ENCODE measurements at places on chromosomes 13 and 19.

DNA sequence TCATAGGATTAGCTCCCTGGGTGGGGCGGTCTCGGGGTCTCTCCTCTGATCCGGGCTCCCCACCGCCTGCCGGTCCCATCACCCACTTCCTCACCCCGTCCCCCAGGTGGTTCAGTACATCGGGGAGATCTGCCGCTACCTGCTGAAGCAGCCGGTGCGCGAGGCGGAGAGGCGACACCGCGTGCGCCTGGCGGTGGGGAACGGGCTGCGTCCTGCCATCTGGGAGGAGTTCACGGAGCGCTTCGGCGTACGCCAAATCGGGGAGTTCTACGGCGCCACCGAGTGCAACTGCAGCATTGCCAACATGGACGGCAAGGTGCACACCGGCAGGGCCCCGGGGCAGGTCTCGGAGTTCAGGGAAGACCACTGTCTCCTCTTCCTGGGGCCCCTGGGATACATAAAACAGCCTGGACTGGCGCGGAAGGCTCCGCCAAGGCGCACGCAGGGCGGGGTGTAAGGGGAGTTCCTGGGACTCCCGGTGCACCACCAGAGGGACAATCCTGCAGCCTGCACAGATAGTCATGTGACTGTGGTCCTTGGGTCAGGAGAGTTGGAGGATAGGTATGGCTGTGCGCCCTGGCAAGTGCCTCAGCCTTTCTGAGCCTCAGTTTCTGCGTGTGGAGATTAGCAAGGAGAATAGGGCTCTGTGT, 14.2 kb upstream of the PGLS start:
- no peak for DNase-seq

DNA sequence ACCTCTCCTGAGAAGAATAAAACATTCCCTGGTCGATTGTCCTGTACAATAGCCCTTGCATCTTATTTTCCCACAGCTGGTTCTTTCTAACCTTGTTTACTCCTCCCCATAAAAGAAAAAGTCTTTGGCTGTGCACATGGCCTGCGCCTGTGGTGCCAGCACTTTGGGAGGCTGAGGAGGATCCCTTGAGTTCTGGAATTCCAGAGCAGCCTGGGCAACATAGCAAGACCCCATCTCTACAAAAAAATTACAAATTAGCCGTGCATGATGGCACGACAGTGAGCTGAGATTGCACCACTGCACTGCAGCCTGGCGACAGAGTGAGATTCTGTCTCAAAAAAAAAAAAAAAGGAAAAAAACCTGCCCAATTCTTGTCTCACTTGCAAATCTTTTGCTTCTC, 7.2 kb upstream of the NUP62 start:
- no peak for DNase-seq

GRCh38 chr19:15464394-15465385, at the start of gene RASAL3:
TSS of gene RASAL3 (minus strand) at chr19:15464544. CDS start at chr19:15464358, 186 bp downstream.
- DNase-seq: no peak

DNA sequence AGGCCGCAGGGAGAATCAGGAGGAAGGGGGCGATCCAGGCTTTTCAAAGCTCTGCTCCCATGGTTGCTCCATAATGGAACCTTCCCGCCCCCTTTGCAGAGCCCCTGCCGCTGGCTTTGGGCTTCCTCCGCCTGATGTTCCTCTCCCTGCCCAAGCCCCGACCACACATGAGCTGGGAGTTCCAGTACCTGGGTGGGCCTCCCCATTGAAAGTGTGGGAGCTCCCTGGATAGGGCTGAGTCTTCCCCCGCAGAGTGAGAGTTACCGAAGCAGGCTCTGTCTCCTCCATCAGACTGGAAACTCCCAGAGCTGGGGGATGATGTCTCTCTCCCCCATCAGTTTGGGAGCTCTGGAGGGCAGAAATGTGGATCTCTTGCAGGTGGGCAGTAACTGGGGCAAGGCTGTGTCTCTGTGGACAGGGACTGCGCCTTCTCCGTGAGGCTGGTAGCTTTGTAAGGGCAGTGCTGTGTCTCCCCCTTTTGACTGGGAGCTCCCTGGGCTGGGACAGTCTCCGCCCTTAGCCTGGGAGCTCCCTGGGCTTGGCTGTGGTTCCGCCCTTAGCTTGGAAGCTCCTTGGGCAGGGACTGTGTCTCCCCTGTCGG, 722 bp downstream of the DCAF15 start:
- DNase-seq: no peak

DNA sequence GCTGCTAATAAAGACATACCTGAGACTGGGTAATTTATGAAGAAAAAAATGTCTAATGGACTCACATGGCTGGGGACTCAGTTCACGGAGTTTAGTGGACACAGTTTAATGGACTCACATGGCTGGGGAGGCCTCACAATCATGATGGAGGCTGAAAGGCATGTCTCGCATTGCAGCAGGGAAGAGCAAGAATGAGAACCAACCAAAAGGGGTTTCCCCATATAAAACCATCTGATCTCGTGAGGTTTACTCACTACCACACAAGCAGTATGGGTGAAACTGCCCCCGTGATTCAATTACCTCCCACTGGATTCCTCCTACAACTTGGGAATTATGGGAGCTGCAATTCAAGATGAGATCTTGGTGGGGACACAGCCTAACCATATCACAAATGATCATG, 1181.2 kb downstream of the PCDH9 start:
- DNase-seq: no peak

GRCh38 chr13:106491928-106492587, 43.4 kb downstream of the EFNB2 start:
- no peak for DNase-seq

- no peak for DNase-seq
Measured at GRCh38 chr19:3186160-3186688, 494 bp downstream of the NCLN start.

DNA sequence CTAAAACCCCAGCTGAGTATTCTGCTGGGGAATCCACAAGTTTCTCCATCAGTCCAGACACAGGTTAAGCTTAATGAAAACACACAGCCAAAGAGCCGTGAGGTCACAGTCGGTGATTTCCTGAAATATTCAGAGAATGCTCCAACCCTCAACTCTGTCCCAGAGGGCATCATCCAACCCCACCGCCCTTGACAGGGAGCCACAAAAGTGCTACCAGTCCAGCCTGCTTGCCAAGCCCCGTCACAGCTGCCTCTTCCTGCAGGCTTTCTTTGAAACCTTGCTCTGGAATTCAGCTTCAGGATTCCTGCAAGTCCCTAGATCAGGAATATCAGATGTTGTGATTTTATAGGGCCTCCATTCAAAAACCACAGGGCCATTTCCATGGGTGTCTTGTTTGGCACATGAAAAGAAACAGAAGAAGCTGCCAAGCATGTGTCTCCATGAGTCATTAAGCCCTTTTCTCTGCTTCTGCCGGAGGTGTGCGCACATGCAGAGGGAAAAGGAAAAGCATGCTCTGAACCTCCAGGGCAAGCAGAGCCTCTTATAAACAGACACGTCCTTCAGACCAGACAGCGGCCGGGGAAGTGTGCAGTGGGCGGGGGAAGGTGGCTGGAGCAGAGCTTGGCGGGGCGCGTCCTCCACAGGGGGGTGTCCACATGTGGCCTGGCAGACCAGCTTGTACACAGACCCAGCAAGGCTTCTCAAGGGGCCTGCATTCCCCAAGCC, 164.7 kb downstream of the KATNAL1 start:
- DNase-seq: peak; percentile 81

- DNase-seq: peak; percentile 11
Measured at GRCh38 chr19:31351056-31351854, 2.0 kb upstream of the TSHZ3 start.

GRCh38 chr13:75788481-75788981, 152.4 kb downstream of the LMO7 start:
- peak; percentile 80 for DNase-seq

DNA sequence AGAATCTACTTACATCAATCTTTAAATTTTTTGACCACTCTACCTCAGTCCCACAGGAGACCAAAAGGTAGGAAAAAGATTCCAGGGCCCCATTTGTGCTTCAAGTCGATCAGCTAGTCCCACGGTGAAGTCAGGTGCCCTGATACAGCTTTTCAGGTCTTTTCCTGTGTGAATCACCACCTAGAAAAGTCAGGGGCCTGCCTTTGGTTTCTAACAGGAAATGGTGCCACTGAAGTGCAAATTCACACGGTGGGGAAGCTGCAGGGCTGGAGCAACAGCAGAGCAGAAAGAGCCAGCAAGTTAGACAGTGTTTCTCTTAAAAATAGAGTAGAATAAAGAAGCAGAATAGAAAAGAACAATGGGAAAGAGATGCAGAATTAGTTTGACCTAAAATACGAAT, 107.5 kb downstream of the KLF12 start:
- DNase-seq: no peak

- DNase-seq: no peak
Measured at GRCh38 chr13:95533545-95534160, 18.9 kb upstream of the CLDN10 start.

- no peak for DNase-seq
Measured at GRCh38 chr19:3162418-3163229, 15.9 kb upstream of the S1PR4 start.

DNA sequence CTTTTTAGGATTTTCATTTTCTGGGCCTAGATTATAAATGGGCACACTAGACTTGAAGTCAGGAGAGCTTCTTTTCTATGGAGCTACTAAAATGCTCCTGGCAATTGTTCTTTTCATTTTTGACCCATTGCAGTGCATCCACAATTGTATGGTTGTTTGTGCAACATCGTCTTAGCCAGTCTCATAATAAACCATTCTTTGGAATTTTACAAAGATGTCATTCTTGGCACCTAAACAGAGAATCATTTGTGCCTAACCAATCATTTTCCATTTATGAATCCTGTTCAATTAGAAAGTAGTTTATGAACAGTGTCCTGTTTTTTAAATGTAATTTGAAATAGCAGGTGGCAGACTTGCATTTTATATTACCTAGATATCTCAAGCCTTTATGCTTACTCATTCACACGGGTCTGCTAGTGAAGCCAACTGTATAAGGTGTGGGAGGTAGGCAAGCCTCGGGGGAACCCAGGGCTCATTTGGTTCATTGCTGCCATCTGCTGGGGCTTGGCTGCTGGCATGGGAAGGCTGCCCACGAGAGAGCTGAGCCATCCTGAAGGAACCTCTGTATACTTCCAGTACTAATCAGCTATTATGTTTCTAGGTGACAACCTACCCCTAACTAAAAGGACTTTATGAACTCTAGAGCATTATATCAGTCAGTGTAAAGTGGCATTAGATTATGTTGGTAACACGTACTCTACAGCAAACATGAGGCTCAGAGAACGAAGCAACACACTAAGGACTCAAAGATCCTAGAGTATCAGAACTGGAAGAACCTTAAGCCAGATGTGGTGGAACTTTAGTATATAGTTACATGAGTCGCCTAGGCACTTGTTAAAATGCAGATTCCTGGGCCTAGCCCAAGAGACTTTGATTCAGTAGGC, 60.0 kb downstream of the TPT1 start:
- DNase-seq: peak; percentile 39

GRCh38 chr19:44806291-44806690, 2.6 kb upstream of the BCAM start:
- DNase-seq: no peak

DNA sequence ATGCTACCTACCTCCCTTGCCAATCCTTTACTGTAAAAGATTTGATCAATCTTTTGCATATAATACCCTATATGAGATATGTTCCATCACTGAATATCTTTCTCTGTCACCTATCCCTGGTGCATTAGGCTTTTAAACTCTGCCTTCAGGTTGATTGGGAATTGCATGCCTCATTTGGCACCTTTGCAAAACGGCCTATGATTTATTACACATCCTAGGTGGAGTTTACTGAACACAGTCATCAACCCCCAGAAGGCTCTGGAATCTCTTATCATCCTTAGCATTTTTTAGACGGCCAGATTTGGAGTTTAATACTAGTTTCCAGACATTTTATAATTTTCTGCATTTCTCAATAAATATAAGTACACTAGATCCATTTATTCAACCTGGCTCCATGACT, 448.4 kb upstream of the SLC10A2 start:
- DNase-seq: no peak

GRCh38 chr19:13881692-13882418, 4.9 kb downstream of the NANOS3 start:
- DNase-seq: no peak

- no peak for DNase-seq
Measured at GRCh38 chr19:11268783-11269267, 6.5 kb upstream of the DOCK6 start.

DNA sequence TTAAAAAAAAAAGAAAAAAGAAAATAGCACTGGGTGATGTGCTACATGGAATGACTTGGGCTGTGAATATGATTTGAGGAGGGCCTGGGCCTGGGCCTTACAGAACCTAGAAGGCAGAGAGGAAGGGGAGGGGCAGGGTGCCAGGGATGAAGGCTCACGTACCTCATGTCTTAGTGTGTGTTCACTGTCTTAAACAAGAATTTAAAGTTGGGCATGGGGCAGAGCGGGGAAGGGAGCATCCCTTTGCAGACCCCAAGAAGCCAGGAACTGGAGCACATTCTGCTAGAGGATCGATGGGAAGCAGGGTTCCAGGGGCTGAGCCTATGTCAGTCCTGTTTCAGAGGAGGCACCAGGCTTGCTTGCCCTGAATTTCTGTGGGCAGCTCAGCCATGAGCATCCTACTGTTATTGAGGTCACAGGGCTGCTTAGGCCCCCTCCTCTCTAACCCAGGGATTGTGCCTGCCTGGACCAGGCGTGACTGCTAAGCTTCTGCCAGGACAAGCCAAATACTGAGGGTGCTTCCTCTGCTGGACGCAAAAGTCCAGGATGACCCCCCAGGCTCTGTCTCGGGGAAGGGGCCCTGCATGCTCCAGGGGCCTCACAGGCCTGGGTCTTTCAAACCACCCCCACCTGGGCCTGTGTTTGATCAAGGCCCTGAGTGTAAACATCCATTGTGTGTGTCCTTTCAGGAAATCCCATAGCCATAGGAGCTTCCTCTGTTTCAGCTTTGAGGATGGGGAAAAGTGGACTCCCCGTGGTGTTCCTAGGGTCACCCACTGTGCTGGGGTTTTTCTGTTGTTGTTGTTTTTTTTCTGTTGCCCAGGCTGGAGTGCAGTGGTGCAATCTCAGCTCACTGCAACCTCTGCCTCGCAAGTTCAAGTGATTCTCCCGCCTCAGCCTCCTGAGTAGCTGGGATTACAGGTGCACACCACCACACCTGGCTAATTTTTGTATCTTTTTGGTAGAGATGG, 4.8 kb downstream of the LSR start:
- no peak for DNase-seq

DNA sequence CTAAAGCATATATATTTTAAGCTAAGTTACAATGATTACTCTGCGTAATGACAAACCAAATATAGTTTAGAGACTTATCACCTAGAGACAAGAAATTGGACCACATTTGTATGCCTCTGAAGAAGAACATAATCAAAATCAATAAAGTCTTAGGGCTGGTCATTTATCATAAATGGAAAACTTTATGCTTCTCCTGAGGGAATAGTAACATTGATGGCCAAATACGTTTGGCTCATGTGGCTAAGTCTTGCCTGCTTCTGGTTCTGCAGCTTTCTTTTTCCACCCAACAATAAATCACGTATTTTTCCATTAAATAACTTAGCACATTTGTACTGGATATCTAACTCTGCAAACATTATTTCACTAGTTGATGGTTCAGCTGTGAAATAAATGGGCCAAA, 458.4 kb downstream of the SLITRK1 start:
- DNase-seq: no peak

- peak; percentile 97 for DNase-seq
Measured at GRCh38 chr19:47256693-47257410, 527 bp downstream of the CCDC9 start.

Measured in HS-27A (cell line).